Esophagus squamous epithelium (tissue), 5 donors: ENCODE measurements at places on chromosomes 5 and 9.

DNA sequence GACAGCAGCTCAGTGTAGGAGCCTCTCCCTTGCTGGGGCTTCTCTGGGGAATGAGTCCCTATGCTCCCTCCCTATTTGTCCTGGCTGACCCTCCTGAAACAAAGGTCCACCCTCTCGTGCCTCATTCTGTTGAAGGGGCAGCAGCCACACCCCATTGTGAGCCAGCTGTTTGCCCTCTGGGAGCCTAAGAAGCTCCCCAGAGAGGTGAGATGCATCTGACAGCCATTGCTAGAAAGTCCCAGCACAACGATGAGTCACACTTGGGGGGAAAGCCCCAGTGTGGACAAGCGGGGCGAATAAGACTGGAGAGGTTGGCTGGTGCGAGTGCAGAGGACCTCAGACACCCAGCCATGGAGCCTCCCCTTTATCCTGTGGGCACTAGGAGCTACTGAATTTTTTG, 101.4 kb downstream of the PPARGC1B start:
- no peak overlapping the region for H3K4me3 ChIP-seq
- peaks cover 90% of the 10 kb centered on the region for H3K36me3 ChIP-seq
- no peak for DNase-seq
- H3K27ac ChIP-seq: no peak overlapping the region
- peaks cover 20% of the 10 kb centered on the region for H3K4me1 ChIP-seq

DNA sequence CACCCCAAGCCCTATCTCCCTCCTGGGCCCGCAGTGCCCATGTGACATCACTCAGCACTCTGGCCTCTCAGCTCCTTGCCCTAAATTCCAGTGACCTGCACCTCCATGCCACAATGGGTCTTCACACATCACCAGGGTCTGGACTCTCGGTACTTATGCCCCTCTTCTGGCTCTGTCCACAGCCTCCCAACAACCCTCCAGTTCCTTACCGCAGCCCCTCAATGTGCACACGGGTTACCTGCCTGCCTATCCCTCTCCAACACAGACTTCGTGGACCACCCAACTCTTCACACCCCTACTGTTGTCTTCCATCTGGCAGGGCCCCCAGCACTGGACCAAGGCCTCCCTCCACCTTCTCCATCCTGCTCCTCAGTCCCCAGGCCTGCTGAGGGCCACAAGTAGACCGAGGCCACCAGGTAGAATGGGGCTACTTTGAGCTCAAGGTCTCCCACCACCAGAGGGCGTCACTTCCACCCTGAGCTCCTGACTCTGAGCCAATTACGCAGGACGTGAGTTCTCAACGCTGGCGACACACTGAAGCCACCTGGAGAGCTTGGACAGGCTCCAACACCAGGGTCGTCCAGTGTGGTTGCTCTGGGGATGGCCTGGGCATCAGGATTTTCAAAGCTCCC, 172.1 kb downstream of the GABBR2 start:
- H3K4me3 ChIP-seq: no peak overlapping the region
- H3K36me3 ChIP-seq: no peaks in the 10 kb centered on the region
- no peaks in the 10 kb centered on the region for H3K4me1 ChIP-seq

GRCh38 chr9:14085810-14086209, 228.1 kb downstream of the NFIB start:
- H3K36me3 ChIP-seq: peaks cover 13% of the 10 kb centered on the region
- H3K4me1 ChIP-seq: no peaks in the 10 kb centered on the region
- no peak overlapping the region for H3K4me3 ChIP-seq
- no peaks in the 10 kb centered on the region for H3K27me3 ChIP-seq
- no peak overlapping the region for H3K27ac ChIP-seq
- DNase-seq: no peak

- H3K36me3 ChIP-seq: no peaks in the 10 kb centered on the region
- no peaks in the 10 kb centered on the region for H3K27me3 ChIP-seq
- no peaks in the 10 kb centered on the region for H3K4me1 ChIP-seq
- H3K27ac ChIP-seq: no peak overlapping the region
- H3K4me3 ChIP-seq: no peak overlapping the region
- no peak for DNase-seq
Observed at GRCh38 chr5:23352446-23352845, 155.0 kb upstream of the PRDM9 start.

- no peaks in the 10 kb centered on the region for H3K27me3 ChIP-seq
- no peak for DNase-seq
- no peaks in the 10 kb centered on the region for H3K36me3 ChIP-seq
- H3K27ac ChIP-seq: no peak overlapping the region
- H3K4me1 ChIP-seq: peaks cover 7% of the 10 kb centered on the region
- no peak overlapping the region for H3K4me3 ChIP-seq
Observed at GRCh38 chr5:54086191-54086590, 224.2 kb downstream of the ARL15 start.

DNA sequence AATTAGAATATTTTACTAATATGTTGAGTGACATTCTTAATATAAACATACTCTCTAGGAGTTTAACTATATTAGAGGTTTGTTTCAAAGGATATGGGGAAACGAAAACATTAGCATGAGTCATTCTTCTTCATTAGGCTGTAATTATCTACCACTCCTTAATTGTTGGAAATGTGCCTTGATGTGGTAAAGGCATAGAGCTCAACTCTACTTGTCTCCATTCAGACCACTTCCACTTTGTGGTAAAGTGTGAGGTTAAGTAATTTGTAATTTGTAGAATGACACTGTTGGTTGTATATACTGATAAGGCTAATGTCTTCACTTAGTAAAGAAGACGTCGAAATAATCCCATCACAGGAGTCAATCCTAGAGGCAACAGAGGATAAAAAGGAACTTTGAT, 58.1 kb downstream of the HAPLN1 start:
- H3K36me3 ChIP-seq: no peaks in the 10 kb centered on the region
- no peak for DNase-seq
- no peak overlapping the region for H3K4me3 ChIP-seq
- H3K4me1 ChIP-seq: no peaks in the 10 kb centered on the region

DNA sequence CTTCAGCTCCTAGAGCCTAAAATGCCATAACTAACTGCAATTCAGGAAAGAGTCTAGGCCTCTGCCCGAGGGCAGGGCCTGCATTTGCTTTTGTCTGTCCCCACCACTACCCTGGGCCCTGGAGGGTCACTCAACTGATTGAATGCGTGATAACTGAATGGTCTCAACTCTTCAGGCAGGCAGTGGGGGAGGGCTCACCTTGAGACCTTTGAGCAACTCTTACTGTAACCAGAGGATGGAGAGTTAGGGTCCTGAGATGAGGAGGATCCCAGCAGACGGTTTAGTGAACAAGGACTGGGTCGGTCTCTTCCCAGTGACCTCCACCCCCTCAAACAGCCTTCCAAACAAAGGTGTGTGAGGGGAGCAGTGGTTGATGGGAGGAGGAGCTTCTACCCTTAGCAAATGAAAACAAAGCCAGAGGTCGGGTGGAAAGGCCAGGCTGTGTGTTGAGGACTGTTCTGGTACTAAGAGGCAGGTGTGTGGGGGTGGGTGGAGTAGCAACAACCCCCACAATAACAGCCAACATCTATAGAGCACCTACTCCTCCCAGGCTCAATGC, 59.4 kb downstream of the CXXC5 start:
- H3K27ac ChIP-seq: no peak overlapping the region
- DNase-seq: no peak
- H3K36me3 ChIP-seq: no peaks in the 10 kb centered on the region
- H3K4me1 ChIP-seq: peaks cover 29% of the 10 kb centered on the region

- no peak overlapping the region for H3K4me3 ChIP-seq
- DNase-seq: no peak
- no peaks in the 10 kb centered on the region for H3K4me1 ChIP-seq
- no peaks in the 10 kb centered on the region for H3K36me3 ChIP-seq
Observed at GRCh38 chr5:13581914-13582313, 362.6 kb downstream of the DNAH5 start.

DNA sequence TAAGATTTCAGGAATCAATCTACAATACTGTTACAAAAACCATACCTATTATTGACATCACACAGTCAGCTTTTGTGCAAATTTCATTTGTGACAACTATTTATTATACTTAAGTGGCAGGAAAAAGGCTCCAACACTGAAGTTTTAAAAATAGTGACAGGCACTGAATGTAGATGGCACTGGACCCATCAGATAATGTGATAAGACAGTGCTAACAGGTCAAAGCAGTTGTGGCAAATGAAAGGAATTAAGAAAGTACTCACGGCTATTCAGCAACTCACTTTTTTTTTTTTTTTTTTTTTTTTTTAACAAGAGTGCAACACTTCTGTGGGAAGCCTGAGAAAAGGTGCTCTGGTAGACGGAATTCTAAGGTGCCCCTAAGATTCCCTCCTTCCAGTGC, 115.0 kb upstream of the MEF2C start:
- no peaks in the 10 kb centered on the region for H3K4me1 ChIP-seq
- no peaks in the 10 kb centered on the region for H3K36me3 ChIP-seq
- no peak overlapping the region for H3K27ac ChIP-seq
- no peaks in the 10 kb centered on the region for H3K27me3 ChIP-seq
- no peak for DNase-seq

GRCh38 chr5:58759745-58760144, 176.9 kb downstream of the RAB3C start:
- H3K36me3 ChIP-seq: no peaks in the 10 kb centered on the region
- no peaks in the 10 kb centered on the region for H3K4me1 ChIP-seq
- H3K27me3 ChIP-seq: no peaks in the 10 kb centered on the region
- no peak overlapping the region for H3K4me3 ChIP-seq
- H3K27ac ChIP-seq: peak overlapping the region; percentile 52
- no peak for DNase-seq

DNA sequence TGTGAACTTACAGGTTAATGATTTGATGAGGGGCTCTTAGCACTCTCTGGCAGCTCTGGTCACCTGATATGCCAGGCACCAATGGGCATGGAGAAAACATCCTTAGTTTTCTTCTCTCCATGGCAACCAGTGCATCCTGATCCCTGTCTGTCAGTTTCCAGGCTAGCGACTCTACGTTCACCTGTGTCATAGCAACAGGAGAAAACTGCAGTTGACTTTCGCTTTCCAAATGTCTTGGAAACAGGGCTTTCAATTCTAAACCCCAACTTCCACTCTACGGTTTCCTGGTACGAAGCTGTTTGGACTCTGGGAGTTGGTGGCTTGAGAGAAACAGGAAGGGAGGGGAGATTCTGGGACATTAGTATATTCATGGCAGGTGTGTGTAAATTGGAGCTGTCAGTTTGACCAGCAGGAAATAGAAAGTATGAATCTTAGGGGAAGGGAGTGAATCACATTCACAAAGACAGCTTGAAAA, 74.4 kb downstream of the SLC28A3 start:
- DNase-seq: no peak
- no peak overlapping the region for H3K4me3 ChIP-seq
- H3K27me3 ChIP-seq: no peaks in the 10 kb centered on the region
- H3K4me1 ChIP-seq: no peaks in the 10 kb centered on the region
- H3K27ac ChIP-seq: no peak overlapping the region

DNA sequence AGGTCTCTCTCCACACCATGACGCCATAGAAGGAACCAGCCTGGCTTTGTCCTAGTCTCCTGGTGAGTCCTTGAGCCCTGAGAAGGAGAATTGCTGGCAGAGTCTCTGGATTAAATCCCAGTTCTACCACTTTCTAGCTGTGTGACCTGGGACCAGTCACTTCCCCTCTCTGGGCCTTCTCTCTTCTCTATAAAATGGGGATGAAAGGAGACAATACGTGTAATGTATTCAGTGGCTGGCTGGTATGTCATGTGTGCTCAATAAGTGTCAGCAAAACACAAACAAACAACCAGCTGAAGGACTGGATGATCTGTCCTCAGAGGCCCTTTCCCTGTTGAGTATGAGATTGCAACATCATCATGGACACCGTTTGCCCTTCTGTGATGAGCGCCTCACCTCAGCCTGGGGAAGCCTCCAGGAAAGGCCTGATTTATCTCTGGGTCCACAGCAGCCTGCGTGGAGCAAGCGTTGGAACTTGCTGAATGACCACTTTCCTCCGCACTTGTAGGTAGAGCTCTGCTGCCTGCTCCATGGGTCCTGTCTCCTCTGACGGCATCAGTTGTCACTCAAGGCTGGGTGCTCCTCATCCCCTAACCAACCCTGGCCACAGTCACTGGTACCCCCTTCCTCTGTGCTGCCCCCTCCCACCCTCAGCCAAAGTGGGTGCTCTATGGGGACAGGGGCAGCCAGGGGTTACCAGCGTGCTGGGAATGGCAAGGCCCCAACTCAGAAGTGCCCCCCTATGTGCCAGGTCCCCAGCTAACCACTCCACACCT, 3.6 kb upstream of the NR5A1 start:
- H3K4me1 ChIP-seq: no peaks in the 10 kb centered on the region
- H3K36me3 ChIP-seq: no peaks in the 10 kb centered on the region
- no peak overlapping the region for H3K27ac ChIP-seq
- DNase-seq: no peak
- no peaks in the 10 kb centered on the region for H3K27me3 ChIP-seq

DNA sequence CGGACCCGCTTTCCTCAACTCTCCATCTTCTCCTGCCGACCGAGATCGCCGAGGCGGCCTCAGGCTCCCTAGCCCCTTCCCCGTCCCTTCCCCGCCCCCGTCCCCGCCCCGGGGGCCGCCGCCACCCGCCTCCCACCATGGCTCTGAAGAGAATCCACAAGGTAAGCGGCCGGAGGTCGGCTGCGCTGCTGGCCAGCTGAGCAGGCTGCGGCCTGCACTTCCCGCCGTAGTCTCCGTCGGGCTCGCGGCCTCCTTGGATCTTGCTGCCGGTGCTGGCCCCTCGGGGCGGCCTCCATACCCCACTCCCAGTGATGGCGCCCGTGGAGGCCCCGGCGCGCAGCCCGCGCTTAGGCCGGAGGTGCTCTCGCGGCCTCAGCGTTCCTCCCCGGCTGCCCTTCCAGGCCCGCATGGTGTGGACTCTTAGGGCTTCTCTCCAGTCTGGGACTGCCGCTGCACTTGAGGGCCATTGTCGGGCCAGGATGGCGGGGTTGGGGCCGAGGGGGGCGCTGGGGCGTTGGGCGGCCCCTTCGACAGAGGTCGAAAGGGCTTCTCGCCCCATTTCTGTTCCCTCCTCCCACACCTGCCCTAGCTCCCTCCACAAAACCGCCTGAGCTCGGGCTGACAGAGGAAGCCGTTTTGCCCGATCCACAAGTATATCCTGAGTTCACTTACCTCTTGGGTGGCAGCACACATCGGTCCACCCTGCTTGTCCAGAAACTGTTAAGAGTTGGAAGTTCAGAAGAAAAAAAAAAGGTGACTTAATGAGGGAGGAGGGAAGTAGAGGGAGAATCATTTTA, 714 bp downstream of the UBE2D2 start:
- DNase-seq: no peak
- H3K27me3 ChIP-seq: no peaks in the 10 kb centered on the region
- peak overlapping the region; percentile 95 for H3K27ac ChIP-seq
- peaks cover 20% of the 10 kb centered on the region for H3K4me1 ChIP-seq
- no peaks in the 10 kb centered on the region for H3K36me3 ChIP-seq

DNA sequence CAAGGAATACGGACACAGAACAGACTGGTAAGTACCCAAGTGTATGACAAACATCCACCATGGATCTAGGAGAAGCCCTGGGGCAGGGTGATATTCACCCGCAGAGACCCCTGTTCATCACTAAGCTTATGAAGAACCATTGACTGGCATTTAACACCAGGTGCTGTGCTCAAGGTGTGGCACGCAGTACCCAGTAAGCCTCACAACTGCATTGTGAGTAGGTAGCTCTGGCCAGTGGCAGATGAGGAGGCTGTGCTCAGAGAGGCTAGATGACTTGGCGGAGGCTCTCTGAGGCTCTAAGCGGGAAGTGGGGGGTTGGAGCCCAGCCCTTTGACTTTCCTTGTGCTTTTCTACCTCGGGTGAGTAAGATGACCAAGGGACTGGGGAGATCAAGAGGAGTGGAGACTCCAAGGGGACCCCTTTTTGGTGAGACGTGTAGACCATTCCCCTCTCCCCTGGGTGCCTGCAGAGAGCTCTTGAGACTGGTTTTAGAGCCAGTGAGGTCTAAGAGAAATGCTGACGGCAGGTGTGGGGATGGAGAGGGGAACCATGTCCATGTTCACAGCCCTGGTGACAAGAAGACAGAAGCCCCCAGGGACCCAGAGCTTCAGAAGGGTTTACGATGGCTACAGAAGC, 70.8 kb downstream of the IL6ST start:
- H3K4me3 ChIP-seq: no peak overlapping the region
- H3K4me1 ChIP-seq: no peaks in the 10 kb centered on the region
- H3K36me3 ChIP-seq: no peaks in the 10 kb centered on the region
- no peak overlapping the region for H3K27ac ChIP-seq
- no peaks in the 10 kb centered on the region for H3K27me3 ChIP-seq
